Stimulated activated CD8-positive, alpha-beta memory T cell treated with anti-CD3 and anti-CD28 coated beads, Interleukin-4, amount 100 ng/mL, for 1 hour (primary cell): ENCODE measurements at places on chromosomes 4 and X.

GRCh38 chr4:105198541-105198940, 51.9 kb downstream of the TET2 start:
- DNase-seq = no peak

DNA sequence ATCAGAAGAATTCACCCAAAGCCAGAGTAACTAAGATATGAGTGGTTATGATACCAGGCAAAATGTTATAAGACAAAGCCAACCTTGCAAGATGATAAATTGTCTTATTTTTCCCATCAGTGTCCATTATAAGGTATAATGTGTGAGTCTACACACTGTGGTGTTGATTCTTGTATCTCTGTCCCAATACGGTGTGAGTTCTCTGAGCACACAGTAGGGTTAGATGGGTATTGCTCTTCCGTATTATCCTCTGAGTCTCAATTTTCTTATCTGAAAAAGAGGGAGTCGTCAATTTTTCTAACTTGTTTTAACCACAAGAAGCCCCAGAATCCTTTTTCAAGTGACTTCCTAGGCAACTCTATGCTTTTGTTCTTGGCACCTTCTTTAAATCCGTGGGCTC, 69.9 kb downstream of the HMGB2 start:
- DNase-seq = no peak

DNA sequence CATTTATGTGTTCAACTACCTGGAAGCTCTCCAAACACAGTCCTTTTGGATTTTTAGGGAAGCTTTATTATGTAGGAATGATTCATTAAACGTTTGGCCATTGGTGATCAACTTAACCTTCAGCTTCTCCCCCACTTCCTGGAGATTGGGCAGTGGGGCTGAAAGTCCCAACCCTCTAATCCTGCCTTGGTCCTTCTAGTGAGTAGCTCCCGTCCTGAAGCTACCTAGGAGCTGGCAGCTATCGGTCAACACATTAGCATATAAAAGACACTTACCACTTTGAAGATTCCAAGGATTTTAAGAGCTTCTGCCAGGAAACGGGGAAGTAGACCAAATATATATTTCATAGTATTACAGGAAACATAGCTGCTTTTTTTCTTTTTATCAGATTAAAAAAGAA, 69.7 kb downstream of the MCUB start:
- DNase-seq = no peak

DNA sequence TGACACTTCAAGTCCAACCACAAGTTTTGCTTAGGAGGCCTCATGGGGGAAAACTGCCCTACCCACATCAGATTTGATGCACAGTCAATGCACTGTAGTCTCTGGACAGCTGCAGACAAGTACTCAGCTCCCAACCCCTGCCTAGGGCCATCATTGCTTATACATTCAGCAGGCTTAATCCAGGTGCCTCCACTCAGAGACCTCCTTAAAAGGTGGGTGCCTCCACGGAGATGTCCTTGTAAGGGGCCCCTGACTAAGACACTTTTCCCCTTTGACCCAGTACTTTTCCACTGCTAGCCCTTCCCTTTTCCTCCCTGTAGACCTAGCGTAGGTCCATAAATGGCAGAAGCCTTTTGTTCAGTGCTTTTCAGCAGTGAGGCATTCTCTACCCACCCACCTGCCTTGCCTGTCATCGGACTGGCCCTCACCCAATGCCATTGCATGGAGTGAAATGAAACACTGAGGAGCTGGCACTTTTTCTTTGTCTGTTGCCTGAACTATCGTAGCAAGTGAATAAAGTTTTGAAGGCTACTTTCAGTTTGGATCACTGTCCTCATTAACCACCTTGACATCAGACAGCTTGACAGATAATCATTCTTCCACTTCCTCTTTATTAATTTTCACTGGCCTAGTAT, 23.8 kb upstream of the PLK4 start:
- no peak for DNase-seq

DNA sequence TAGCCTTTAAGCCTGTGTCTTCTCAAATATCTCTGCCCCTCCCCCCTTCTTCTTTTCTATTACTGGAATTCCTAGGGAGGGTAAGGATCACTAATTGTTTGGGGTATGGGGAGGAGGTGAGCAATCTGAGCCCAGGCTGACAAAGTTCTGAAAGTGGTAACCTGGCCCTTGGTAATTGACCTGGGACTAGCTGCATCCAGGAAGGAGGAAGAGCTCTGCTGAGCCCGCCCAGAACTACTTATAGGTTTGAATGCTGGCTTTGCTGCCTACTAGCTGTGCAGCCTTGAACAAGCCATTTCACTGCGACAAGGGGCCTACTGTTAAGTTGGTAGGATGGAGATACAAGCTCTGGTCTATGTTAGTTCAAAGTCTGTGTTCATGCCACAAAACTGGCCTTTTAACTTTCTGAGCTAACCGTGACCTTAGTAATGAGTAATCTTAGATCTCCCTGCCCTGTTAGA, 37.8 kb downstream of the DGKK start:
- DNase-seq = no peak
